ENCODE measurements at places on chromosomes 4 and X. TPM values are rescaled to one million over a fixed set of nuclear protein-coding genes. Genes with fewer than 3 reads are reported as not detected.

DNA sequence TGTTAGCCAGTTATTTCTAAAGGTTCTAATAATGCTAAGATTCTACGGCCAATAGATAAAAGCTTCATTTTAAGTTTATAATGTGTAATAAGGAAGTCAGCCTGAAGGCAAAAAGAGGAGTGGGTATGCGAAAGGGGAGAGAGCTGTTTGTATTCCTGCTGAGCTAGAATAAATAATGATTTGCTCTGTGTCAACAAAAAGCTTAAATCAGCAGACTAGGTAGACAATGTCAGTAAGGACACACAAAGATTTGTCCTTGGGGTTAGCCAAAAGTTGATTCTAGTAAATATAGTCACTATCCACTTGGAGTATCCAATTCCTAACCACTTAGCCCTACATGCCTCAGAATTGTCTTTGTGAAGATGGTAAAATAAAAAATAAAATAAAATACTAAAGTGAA lies 90.3 kb upstream of the GRIA3 start:
- DNase-seq, result no peak

Gene IL9R
- total RNA-seq, result not detected

GRCh38 chr4:8269535-8270417 lies at the start of gene HTRA3:
Gene HTRA3, plus strand, starts transcription at chr4:8269754. Its CDS starts 215 bp downstream, at chr4:8269969.
- DNase-seq, result peak; percentile 45

- no peak for DNase-seq
Observed at GRCh38 chrX:54230435-54231148, 47.5 kb upstream of the FAM120C start.

- no peak for DNase-seq
Observed at GRCh38 chr4:8392591-8393190, 47.8 kb downstream of the ACOX3 start.

DNA sequence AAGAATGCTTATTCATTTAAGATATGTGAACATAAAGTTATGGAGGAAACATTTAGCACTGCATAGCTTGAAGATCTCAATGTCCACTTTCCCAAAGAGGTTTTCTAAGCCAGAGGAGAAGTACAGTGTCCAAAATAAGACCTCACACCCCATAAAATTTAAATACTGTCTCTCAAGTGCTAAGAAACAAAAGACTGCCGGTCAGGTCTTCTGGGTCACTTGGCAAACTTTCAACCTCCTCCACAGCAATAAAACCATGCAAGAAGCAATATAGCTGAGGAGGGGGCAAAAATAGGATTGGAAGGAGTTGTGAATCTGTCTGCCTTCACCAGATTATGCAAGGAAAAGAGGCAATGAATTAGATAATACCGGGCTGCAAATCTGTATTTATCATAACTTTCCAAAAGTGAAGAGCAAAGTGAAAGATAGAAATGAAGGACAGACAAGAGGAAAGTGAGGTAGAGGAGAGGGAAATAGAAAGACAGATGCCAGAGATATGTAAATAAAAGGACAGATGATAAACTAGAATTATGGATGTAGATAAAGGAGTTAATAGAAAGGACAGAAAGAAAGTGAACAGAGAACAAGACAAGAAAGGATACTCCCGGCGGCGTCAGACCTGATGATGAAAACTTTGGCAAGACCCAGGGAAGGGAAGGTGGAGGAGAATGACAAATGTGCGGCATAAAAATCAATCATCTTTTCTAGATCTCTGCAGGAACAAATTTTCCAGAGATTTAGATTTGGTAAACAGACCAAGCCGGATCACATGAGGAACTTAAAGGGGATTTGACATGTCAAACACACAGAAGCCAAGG lies 152.7 kb upstream of the FAM241A start:
- DNase-seq, result no peak

Gene IL2RG
- total RNA-seq, result not detected

GRCh38 chr4:11120435-11120834 lies 308.3 kb downstream of the HS3ST1 start:
- no peak for DNase-seq

GRCh38 chrX:108169768-108170167 lies 78.2 kb downstream of the ATG4A start:
- DNase-seq, result no peak

Gene SMIM14
- total RNA-seq, result 9.8 TPM

- DNase-seq, result no peak
Observed at GRCh38 chrX:13226214-13226613, 93.6 kb downstream of the ATXN3L start.

DNA sequence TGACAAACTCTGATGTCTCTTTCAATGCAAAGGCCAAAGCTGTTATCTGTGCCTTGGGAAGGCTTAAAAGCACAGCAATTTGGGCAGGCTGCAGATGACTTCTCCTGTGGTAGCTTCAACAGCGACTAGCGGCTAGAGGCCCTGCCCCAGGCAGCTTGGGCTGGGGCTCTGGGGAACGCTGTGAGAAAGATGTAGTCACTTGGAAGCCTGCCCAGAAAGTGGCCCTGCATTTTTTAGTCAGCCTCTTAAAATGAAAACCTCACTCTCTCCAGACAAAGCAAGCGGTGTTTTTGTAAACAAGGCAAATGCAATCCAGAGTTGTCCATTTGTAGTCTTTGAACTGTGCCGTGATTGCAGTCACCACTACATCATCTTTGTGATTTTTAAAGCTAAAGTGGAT lies 27.5 kb downstream of the PCYT1B start:
- DNase-seq, result no peak

GRCh38 chrX:123698979-123699520 lies 33.8 kb downstream of the THOC2 start:
- no peak for DNase-seq

DNA sequence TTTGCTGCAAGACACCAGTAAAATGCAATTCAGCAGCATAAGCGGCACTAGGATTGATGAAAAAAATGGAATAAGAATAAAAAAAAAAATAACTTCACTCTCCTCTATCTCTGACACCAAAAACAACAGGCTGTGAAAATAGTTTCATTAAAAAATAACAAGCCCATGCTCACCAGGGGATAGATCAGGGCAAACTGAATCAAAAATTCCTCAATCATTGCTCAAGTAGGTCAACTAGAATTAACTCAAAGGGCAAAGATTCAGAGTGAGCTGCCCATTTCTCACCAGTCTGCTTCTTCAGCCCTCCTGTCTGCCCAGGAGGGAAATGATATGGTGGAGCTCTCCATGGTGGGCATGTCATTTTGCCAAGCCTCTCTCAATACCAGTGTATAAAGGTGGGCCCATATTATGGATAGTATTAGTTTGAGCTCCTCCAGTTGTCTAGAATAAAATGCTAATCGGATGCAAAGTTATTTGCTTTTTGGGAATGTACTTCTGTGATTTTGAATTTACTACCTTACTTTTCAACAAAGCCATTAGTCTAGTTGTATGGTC lies 153.9 kb downstream of the UNC5C start:
- no peak for DNase-seq

Gene CSAG3
- total RNA-seq, result not detected

DNA sequence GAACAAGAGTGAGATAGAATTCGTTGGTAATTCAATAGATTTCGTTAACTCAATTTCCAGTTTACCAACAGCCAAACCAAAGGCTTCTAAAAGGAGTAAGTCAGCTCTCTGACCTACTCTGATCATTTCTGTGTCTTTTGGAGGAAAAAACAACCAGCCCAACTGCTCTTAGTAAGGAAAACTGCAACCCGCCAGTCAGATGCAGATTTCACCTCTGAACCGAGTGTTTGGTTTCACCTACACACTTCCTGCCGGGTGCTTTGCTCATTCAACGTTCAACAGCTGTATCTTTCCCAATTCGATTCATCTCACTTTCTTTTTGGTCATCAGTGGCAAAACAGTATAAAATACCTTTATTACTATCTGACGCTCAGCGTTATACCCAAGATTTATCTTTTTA lies 24.5 kb downstream of the TMSB4X start:
- DNase-seq, result no peak

GRCh38 chr4:182907396-182907795 lies 9.8 kb downstream of the DCTD start:
- no peak for DNase-seq

DNA sequence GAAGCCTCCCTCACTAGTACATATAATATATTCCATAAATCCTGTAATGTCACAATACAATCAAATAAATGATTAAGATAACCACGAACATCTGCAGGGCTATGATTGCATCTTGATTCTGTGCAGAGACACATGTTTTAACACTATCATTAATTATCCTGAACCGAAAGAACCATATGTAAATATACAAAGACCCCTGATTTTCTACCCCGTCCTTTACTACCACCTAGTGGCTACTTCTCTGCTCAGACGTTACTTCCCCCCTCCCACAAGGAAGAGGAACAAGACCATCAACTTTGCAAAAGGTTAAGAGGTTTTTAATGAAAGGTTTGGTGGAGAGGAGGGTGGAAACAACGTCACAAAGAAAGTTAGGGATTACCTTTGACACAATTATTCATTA lies 134.0 kb downstream of the COL4A6 start:
- no peak for DNase-seq

- no peak for DNase-seq
Observed at GRCh38 chr4:17526695-17527477, 11.9 kb downstream of the CLRN2 start.

DNA sequence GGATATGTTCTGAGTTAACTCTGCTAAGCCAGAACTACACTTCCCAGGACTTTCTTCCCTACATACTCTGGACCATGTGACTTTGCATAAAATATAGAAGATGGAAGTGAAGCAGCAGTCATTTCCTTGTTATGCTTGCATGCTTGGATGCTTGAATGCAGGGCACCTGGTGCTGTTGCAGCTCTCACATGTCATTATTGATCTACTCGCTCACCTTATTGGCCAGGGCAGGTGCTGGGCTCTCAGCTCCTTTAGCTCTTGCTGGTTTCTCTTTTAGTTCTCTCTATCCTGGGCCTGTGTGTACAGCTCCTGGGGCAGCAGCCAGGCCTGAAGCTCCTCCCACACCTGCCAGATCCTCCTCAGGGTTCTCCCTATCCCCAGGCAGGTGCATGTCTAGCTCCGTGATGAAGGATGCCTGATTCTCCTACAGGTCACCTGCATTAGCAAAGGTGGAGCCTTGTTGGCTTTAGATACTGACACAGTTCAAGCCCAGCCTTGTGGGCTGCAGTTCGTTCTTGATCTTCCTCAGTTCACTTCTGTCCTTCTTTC lies 53.3 kb downstream of the MED28 start:
- no peak for DNase-seq

Gene MYOZ2
- total RNA-seq, result not detected

Gene H2AZ1
- 801 TPM for total RNA-seq

Gene CDK16
- total RNA-seq, result 289 TPM

- DNase-seq, result no peak
Observed at GRCh38 chr4:158836002-158836369, 67.2 kb downstream of the FNIP2 start.

DNA sequence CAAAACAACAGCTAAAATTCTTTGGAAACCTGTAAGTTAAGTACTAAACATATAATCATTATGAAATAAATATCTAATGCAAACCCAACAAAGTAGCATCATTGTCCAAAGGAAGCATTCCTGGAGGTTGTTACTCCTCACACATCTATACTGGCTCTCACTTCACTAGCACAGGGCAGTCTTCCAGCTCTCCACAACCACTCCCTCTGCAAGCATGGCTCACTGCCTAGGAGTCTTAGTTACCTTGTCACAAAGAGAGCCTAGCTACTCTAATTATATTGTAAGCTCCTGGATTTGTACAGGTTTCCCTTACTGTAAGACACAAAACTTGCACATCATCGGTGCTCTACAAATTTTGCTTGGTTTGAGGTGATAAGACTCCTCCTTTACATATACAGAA lies 76.1 kb downstream of the AMMECR1 start:
- DNase-seq, result no peak

- no peak for DNase-seq
Observed at GRCh38 chrX:130176354-130176776, 4.6 kb downstream of the RAB33A start.

- DNase-seq, result no peak
Observed at GRCh38 chr4:109051054-109051453, 251.4 kb downstream of the COL25A1 start.

GRCh38 chr4:109990261-109991257 lies 77.9 kb downstream of the EGF start:
- no peak for DNase-seq

- DNase-seq, result no peak
Observed at GRCh38 chr4:130090427-130090826, 994.5 kb downstream of the C4orf33 start.

Gene DCHS2
- 0.91 TPM for total RNA-seq

DNA sequence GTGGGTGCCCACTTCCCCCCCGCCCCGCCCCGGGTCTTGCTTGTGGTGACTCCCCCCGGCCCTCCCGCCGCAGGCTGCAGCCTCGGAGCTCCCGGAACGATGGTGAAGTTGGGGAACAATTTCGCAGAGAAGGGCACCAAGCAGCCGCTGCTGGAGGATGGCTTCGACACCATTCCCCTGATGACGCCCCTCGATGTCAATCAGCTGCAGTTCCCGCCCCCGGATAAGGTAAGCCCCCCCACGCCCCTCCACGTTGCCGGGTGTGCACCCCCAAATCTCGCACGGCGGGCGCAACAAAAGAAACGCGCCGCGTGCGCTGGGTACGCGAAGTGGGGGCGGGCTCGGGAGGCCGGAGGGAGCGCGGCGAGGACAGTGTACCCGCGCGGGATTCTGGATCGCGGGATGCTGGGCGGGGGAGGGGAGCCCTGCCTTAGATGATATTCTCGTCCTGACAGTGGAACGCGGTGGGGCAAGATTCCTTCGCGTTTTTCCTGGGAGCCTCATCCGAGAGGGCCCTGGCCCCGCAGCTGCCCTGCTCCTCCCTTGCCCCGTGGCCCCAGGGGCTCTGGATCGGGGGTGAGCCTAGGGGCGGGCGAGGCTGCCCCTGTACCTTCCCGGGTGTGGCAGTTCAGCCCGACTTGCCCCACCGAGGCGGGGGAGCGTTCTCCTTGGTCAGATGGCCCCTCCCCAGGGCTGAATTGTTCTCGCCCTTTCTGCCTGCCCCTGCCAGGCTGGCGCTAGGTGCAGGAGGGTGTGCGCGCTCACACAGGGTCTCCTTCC lies 819 bp downstream of the NSG1 start:
- no peak for DNase-seq

- DNase-seq, result no peak
Observed at GRCh38 chr4:56817840-56818491, 3.5 kb downstream of the SPINK2 start.

DNA sequence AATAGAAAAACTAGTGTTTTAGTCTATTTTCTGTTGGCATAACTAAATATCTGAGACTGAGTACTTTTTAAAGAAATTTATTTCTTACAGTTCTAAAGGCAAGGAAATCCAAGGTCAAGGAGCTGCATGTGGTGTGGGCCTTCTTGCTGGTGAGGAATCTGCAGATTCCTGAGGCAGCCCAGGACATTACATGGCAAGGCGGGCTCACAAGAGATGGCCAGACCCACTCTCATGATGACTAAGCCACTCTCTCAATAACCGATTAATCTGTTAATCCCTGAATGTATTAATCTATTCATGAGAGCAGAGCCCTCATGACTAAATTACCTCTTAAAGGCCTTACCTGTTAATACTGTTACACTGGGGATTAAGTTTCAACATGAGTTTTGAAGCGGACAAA lies 340.8 kb downstream of the GRXCR1 start:
- DNase-seq, result no peak

GRCh38 chrX:87571964-87572363 lies 54.4 kb downstream of the KLHL4 start:
- DNase-seq, result no peak

Measured in neural crest cell (in vitro differentiated cells).